Suppressor macrophage treated with lipopolysaccharide for 1 hour (primary cell): ENCODE measurements at places on chromosomes 4 and X.

- DNase-seq: no peak
Observed at GRCh38 chr4:40190465-40190864, 6.4 kb upstream of the RHOH start.

- DNase-seq: no peak
Observed at GRCh38 chr4:53788621-53789020, 197.3 kb upstream of the LNX1 start.

GRCh38 chrX:95040104-95040503, 1366.1 kb downstream of the FAM133A start:
- no peak for DNase-seq

DNA sequence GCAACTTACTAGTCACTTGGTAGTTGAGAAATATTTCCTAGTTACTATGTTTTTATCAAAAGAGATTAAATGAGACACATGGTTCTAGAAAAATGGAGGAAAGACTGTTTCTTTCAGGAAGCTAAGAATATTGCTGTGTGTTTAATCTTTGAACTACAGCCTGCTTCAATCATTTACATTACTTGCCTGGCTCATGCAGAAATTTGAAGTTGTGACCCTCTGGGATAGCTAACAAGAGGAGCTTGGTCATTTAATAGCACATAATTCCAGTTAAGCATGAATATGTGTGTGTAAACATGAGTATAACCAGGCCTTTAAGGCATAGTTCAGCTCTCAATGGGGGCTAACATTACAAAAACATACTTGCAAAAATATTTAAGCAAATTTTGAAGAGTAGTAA, 44.6 kb upstream of the SLC25A4 start:
- no peak for DNase-seq

DNA sequence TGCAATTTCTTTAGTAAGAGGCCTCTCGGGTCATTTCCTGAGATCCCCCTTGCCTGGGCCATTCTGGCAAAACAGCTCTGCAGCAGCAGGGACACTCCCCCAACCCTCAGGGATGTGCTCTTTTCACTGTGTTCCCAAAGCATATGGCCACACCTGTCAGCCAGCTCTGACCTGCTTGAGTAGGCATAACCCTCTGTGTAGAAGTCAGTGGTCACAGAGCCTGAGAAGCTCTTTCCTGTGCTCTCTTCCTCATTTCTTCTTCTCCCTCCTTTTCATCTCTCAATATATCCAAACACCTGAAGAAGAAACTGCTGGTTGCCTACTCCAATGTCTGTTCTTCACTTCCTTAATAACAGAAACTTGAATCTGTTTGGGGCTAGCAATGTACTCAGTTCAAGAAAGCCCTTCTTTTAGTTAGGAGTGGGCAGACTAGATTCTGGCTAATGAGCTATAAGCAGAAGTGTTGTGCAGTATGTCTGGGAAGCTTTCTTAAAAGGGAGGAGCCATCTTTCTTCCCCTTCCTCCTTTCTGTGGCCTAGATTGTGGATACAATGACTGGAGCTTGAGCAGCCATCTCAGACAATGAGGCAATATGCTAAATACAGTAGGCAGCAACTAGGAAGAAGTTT, 73.3 kb downstream of the PRPS1 start:
- peak; percentile 79 for DNase-seq

DNA sequence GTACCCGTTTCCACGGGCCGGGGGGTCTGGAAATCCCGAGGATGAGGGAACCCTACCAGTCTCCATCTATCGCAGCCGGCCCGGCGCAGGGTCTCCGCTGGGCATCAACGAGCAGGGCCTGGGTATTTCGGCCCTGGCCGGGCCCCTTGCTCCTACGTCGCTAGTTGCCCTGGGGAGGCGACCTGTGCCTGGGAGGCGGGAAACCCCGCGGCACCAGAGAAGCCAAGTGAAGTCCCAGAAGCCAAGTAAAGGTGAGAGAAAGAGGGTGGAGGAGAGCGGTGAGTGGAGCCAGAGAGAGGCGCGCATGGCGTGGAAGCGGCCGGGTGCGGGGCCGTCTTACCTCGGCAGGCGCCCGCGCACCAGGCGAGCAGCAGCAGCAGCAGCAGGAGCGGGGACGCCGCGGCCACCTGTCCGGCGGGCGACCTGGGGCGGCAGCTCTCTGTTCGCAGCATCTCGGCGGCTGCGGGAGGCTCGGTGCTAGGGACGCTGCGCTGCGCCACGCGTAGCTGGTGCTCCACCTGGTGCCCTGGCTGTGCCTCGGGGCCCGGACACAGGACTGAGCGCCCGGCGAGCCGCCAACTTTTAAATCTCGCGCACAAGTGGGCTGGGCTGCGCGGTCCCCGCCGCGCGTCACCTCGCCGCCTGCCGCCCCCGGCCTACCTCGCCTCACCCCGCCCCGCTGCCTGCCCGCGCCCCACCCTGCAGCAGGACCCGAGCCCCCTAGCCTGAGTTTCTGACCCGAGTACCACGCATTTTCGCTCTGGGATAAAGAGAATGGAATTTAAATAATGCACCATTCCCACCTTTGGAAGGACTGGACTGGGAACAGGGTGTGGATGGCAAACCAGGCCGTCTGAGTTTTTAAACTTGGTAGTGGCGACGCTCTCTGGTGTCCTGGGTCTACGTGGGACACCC, at the start of gene NMU:
NMU (minus strand) TSS at position 558 of the 915 bp plus-strand sequence; CDS start at position 452, 106 bp downstream.
- DNase-seq: peak; percentile 14

DNA sequence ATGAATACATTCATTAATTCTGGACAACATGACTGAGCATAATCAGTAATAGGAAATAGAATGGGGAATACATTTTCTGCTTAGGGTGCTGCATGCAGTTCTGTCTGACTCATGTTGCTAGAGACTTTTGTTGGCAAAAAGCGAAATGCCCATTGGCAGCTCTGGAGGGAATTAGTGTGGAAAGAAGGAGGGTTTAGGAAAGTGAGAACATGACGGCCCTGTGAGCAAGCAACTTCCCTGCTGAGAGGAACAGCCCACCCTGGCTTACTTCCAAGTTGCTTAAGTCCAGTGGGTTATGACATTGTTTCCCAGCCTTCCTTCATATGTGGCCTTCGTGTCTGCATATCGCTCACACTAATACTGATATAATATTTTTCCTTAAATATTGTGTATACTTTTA, 13.8 kb downstream of the MAD2L1 start:
- DNase-seq: peak; percentile 95

GRCh38 chrX:71618303-71618721, at the start of gene CXCR3:
CXCR3 (minus strand) TSS chrX:71618511; CDS start chrX:71618449, 62 bp downstream.
- peak; percentile 77 for DNase-seq

DNA sequence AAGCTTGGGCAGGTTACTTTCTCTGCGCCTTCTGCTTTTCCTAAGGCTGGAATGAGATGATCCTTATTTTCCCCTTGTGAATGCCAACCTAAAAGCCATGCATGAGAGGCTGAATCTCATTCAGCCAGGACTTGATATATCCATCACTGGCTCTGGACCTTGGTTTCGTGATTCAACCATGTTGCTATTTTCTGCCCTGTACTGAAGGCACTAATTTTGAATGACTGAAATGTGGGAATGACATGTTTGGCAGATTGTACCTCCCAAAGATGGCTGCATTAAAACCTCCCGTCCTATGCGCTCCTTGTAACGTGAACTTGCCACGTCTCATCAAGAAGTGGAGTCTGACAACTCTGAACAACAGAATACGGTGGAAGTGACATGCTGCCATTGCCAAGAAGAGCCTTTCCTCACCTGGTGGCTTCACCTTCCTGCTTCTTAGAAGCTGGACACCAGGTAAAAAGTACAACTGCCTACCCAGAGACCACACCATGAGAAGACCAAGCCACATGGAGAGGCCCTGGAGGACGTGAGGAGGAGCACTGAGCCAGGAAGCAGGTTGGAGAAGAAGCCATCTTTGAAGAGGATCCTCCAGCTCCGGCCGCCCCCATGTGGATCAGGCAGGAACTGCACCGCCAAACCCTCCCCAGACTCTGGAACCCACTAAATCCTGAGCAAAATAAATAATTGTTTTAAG, 174.5 kb downstream of the NSUN7 start:
- DNase-seq: peak; percentile 87

DNA sequence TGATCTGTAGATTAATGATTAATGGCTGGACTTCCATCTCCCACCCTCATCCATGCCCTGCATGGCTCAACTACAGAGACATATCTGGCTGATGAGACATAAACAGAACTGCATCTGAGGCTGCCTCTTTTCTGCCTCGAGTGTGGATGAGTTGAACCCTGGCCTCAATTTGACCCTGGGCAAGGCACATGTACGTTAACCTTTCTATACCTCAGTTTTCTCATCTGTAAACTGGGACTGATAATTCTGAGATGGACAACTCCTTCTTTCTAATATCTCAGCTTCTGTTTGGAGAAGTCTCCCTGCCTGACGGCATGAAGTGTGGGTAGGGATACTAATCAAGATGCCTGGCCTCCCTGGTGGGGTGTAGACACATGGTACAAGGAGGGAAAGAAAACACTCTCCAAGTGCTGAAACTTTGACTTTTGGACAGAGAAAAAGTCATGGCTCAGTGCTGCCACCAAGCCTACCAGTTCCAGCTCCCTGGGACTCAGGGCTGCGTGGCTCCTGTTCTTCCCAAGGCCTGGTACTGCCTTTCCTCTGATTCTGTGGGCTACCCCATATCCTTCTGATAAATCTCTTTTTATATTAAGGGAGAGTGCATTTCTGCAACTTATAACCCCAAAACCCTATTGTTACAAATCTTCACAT, 64.4 kb downstream of the HAUS3 start:
- no peak for DNase-seq

- no peak for DNase-seq
Observed at GRCh38 chrX:48968377-48968776, 3.3 kb downstream of the KCND1 start.

- DNase-seq: no peak
Observed at GRCh38 chr4:71261001-71261400, 77.8 kb upstream of the SLC4A4 start.

GRCh38 chr4:147639388-147639787, 22.2 kb downstream of the TMEM184C start:
- no peak for DNase-seq

- no peak for DNase-seq
Observed at GRCh38 chrX:28988246-28988645, 401.0 kb downstream of the IL1RAPL1 start.

GRCh38 chrX:110015032-110015431, 12.1 kb downstream of the TMEM164 start:
- DNase-seq: no peak

- DNase-seq: no peak
Observed at GRCh38 chrX:8043121-8043520, 115.9 kb upstream of the PNPLA4 start.

GRCh38 chrX:69505772-69506616, 1.9 kb downstream of the NALF2 start:
- no peak for DNase-seq

DNA sequence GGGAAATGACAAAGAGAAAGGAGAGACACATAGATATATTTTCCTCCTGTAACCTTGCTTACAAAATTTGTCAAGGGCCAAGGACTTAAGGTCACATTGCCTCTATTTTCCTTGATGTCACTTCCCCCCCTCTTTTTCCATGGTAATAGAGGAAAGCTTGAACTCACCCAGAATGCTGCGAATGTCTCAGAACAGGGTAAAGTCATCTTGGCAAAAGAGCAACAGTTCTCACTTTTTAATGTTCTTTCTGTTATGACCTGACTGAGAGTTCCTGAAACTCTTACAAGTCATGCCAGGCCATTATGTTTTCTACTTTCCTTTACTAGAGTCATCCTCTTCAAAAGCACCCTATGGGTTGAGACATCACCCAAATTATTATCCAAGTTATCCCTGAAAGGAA, 50.7 kb upstream of the PRDM5 start:
- no peak for DNase-seq

- peak; percentile 15 for DNase-seq
Observed at GRCh38 chrX:78106651-78106986, 2.6 kb downstream of the PGK1 start.

- peak; percentile 71 for DNase-seq
Observed at GRCh38 chrX:153953342-153953830, 8.9 kb upstream of the RENBP start.

DNA sequence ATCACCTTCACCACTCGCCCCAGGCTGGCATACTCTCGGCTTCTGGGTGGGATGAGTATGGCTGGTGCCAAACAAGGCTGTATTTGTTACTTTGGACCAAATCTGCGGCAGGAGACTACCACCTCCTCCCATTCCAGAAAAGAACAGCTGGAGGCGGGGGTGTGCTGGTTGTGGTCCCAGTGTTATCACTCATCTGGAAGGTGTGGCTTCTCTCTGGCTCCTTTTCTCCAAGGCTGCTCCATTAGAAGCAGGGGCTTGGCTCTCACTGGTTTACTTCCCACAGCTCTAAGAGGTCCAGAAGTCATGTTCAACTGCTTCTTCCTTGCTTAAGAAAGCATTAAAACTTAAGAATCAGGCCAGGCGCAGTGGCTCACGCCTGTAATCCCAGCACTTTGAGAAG, 2.6 kb upstream of the TRIML2 start:
- no peak for DNase-seq

DNA sequence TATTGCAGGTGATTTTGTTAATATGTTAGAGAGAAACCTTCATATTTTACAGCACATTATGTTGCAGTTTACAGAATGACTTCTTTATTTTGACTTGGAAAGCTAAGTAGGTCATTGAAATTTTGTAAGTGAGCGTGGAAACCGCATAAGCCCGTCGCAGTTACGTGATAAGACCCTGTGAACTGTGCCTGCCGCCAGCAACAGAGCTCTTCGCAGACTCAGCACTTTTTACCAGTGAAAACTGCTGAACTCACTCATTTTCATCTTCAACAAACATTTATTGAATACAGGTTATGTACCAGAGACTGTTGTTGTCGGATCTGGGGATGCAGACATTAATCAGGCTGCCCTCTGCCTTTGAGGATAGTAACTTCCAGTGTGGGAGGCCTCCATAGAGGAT, 355.7 kb downstream of the HS3ST1 start:
- no peak for DNase-seq

GRCh38 chrX:29858714-29859113, 356.6 kb upstream of the MAGEB2 start:
- no peak for DNase-seq

DNA sequence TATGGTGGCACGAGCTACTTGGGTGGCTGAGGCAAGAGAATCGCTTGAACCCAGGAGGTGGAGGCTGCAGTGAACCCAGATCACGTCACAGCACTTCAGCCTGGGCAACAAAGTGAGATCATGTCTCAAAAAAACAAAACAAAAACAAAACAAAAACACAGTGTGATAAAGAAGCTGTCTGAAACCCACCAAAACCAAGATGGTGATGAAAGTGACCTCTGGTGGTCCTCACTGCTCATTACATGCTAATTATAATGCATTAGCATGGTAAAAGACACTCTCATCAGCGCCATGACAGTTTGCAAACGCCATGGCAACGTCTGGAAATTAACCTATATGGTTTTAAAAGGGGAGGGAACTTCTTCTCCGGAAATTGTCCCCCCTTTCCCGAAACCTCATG, 29.4 kb upstream of the OPHN1 start:
- peak; percentile 38 for DNase-seq

- DNase-seq: no peak
Observed at GRCh38 chrX:105553118-105553517, 269.2 kb upstream of the NRK start.

- DNase-seq: no peak
Observed at GRCh38 chr4:94451051-94451694, 569 bp upstream of the PDLIM5 start.

GRCh38 chr4:101355246-101355645, 7.9 kb upstream of the PPP3CA start:
- DNase-seq: no peak
